ENCODE measurements at places on chromosomes 7 and 10.

DNA sequence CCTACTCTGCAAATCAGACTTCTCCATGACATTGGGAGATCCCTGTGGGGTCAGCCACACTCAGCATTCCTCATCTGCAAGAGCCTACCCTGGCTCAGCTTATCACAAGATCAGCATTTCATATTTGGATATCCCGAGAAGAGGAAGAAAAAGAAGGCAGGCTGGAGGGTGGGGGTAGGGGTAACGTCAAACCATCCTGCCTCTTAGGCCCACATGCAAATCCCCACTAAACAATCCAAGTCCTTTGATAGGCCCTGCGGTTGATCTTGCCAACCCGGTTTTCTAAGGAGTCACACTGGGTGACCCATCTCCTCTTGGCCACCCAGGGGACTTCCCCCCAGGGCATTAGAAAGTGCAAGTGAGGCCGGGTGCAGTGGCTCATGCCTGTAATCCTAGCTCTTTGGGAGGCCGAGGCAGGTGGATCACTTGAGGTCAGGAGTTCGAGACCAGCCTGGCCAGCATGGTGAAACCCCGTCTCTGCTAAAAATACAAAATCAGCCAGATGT, 128.0 kb upstream of the CALN1 start:
- DNase-seq = no peak

- no peak for DNase-seq
Observed at GRCh38 chr10:56181607-56182006, 179.5 kb downstream of the ZWINT start.

DNA sequence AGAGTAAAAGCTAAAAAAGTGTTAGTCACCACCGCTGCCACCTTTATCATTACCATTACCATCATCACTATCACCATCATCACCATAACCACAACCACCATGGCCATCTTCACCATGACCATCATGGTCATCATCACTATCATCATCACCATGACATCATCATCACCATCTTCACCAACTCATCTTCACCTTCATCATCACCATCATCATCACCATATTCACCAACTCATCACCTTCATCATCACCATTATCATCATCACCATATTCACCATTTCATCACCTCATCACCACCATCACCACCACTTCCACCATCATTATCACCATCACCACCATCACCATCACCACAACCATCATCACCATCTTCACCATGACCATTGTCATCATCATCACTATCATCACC, 46.5 kb upstream of the PDGFA start:
- no peak for DNase-seq

GRCh38 chr7:33921216-33921938, 16.0 kb downstream of the BMPER start:
- no peak for DNase-seq

DNA sequence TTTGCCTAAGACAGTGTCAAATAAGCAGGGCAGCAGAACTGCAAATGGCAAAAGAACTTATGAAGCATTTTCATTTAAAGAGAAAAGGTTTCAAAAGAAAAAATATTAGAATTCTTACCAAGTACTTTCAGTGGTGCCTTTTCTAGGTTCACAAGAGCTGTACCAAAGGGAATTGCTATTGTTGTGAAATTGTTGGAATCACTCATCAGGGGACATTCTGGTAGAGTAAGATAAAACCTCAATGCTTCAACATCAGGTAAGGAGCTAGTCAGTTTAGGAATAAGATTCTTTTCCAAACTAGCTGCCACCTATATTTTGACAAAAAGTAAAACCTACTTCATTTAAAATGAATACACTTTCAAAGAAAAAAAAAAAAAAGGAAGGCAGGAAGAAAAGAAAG, 85.0 kb downstream of the HERC4 start:
- DNase-seq = no peak

Data from suppressor macrophage treated with lipopolysaccharide for 4 hours (primary cell).